ENCODE measurements at places on chromosomes 12 and 14.
A peak's percentile ranks its signal among the peaks of the same experiment; 100 is the strongest.

GRCh38 chr12:39835517-39836489, 216.2 kb upstream of the ABCD2 start:
- no peak for DNase-seq

- no peak for DNase-seq
Measured at GRCh38 chr12:7021956-7022355, 3.7 kb upstream of the LPCAT3 start.

DNA sequence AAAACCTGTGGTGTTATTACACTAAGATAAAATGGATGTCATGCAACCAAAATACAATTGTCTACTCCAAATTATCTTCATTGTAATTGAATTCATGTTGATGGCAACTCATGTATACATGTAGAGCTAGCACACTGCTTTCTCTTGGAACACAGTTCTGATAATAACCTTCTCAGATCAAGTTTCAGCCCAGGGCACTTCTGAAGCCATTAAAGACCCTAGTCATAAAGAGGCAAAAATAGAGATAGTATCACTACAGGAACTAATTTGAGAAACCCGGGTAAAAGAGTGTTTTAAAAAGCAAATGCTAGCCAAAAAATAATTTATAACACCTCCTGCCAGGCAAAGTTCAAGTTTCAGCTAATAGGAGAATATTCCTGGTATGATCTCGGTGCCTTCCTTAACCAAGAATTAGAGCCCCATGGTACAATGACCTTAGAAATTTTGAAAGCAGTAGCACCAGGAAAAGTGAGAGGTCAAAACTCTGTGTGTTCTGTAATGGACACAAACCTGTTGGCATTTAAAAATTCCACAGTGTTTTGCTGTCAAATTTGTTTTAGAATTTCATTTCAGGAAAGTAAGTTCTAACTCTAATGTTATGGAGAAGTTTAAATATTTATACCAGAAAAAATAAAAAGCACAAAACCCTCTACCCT, 105.0 kb upstream of the FRMD6 start:
- DNase-seq, result no peak

- DNase-seq, result peak; percentile 54
Measured at GRCh38 chr14:37172024-37172869, at the start of gene SLC25A21. Gene SLC25A21, minus strand, starts transcription at chr14:37172606.

- peak; percentile 82 for DNase-seq
Measured at GRCh38 chr12:105107494-105108371, at the start of gene WASHC4. Gene WASHC4, plus strand, starts transcription at chr12:105107731. Its CDS starts 70 bp downstream, at chr12:105107801.

DNA sequence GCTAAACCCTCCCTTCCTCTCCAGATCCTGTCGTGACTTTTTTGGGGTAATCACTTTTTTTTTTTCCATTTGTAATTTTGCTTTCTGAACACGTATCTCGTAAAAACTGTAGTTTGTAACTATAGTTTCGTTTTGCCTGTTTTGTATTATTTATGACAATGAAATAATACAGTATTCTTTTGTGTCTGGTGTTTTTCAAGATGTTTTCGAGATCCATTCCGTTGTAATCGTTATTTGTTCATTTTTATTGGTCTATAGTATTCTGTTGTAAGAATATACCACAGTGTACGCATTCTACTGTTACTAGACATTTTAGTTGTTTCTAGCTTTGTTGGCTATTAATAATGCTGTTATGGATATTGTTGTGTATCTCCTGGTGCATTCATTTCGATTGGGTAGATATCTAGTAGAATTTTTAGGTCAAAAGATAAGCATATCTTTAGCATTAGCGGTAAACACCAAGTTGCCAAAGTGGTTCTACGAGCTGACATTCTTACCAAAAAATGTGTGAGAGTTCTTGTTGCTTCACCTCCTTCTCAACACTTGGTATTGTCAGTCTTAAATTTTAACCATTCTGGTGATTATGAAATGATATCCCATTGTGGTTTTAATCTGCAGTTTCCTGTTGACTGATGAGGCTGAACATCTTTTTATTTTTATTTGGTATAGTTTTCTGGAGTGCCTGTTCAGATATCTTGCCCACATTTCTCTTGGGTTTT, 92.3 kb upstream of the EVL start:
- DNase-seq, result no peak

- DNase-seq, result no peak
Measured at GRCh38 chr14:63322897-63323573, 4.3 kb upstream of the GPHB5 start.

GRCh38 chr12:80226576-80226975, 127.2 kb downstream of the OTOGL start:
- no peak for DNase-seq

DNA sequence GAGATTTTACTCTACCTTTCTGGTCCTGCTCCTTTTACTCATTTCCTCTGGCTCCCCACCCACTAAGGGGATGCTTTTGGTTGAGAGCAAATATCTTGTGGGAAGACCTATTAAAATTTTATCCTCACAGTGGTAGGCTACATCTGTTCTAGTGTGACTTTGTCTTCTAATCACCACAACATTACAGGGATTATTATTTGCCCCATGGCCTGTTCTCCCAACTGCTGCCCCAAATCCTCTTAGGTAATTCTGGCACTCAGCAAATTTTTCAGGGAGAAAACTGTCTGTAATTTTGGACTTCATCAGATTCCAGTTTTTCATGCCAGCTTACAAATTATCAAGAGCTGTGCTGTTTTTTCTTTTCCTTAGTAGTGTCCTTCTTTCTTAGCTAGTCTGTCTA, 172.3 kb downstream of the GPHN start:
- no peak for DNase-seq

DNA sequence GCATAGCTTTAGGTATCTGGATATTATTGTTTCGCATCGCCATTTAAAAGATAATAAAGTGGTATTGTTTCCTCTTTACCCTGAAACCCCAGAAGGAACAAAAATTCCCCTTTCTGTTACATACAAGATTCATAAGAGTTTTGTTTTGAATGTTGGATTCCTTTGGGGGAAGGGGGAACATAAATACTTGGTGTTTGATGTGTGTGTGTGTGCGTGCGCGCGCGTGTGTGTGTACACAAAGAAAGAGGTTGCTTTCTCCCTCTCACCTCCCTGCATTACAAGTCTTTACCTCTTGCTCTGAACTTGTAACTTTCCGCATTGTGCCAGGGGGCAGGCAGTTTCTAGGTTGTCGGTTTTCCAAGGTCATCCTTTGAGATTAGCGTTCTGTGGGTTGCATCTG, 76.4 kb downstream of the GPATCH2L start:
- DNase-seq, result no peak

GRCh38 chr12:52687497-52688385, 7.5 kb upstream of the KRT1 start:
- DNase-seq, result no peak

GRCh38 chr14:23095196-23096108, at the start of gene C14orf119:
Gene C14orf119, plus strand, starts transcription at chr14:23095505. Its CDS starts 2,154 bp downstream, at chr14:23097659.
- DNase-seq, result no peak

DNA sequence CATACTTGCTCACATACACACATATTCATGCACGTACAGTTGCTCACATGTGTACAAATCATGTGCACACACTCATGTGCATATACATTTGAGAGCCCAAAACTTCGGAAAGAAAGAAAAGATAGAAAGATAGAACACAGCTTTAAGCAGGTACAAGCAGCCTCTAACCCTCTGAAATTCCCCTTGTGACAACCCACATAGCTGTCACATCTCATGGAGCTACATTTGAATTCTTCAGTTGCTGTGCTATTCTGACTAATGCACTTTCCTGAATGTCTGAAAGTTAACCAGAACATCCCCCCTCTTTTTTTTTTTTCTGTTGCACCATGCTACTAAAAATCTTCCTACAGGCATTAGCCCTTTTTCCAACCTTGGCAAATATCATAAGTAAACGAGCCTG, 51.9 kb upstream of the KCNA5 start:
- no peak for DNase-seq

GRCh38 chr14:93018366-93018765, 95.4 kb downstream of the CHGA start:
- DNase-seq, result no peak

DNA sequence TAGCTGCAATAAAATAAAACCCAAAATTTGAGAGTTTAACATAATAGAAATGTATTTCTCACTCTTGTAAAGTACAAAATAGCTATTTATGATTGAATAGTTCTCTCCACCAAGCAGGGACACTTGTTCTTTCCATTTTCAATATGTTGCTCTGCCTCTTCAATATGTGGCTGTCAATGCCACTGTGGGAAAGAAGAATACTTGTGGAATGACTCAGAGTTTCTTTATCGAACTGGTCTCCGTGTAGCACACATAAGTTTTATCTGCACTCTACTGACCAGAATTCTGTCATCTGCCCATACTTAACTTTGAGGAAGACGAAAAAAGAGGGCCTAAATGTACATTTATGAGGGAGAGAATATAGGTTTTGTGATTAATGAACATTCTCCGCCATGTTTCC, 256.9 kb downstream of the ATXN7L3B start:
- DNase-seq, result no peak

- no peak for DNase-seq
Measured at GRCh38 chr14:51242545-51243490, 2.8 kb downstream of the TMX1 start.

Measured in amniotic stem cell (primary cell).